BJ (cell line): ENCODE measurements at places on chromosomes 1 and 21. TPM values are rescaled to one million over a fixed set of nuclear protein-coding genes. Genes with fewer than 3 reads are reported as not detected.

GRCh38 chr1:20321573-20321972, 30.9 kb downstream of the VWA5B1 start:
- DNase-seq, result no peak

DNA sequence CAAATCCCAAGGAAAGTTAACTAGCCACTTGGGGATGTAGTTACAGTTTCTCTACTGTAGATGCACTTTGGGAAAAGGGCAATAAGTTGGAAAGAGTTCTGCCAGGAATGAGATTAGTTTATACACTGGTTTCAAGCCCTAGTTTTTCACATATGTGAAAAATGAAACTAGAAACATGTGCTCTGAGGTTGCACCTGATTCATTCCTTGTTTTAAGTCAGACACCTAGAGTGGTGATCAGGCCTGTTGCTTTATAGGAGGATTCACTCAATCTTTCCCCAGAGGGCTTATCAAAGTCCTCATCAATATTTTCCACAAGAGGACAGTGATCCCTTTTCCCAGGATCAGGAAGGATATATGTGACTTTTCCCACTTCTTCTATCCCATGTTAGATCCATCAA, 515.9 kb upstream of the PKN2 start:
- DNase-seq, result no peak

- DNase-seq, result no peak
These were observed 117.1 kb downstream of the ESRRG start for GRCh38 chr1:216606047-216606637.

Gene HSF2BP
- 1.2 TPM in 2 replicates for polyA plus RNA-seq

DNA sequence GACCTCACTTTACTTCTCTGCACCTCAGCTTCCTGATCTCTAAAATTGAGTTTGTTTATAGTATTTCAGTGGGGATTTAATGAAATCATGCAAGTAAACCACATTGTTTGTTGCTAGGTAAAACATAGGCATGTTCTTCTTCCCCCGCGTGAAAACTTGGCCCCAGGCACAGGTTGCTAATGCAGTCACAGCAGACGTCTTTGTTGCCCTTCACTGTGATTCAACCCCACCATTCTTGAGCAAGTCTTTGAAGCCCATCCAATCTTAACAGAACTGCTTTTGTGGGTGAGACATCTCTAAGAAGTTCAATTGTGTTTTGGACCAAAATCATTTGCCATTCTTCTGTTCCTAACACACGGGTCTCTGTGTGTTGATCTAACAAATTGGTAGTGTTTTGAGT, 185.5 kb downstream of the ZNF281 start:
- DNase-seq, result no peak

DNA sequence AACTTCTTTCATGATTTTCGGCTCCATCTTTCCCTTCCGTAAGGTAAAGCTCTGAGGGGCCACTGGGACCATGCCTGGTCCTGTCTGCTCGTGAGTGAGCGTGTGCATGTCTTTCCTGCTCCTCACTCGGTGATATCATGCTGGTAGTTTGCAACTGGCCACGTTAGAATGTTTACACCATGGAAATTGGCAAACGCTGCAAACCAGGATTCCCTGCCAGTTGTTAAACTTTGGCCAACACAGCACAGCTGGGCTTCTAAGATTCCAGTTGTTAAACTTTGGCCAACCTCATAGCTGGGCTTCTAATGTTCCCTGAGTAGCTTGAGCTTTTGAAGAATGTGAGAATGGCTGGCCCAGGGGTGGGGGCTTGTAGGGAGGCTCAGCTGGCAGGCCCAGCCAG, 68.0 kb upstream of the ACTL8 start:
- DNase-seq, result no peak

DNA sequence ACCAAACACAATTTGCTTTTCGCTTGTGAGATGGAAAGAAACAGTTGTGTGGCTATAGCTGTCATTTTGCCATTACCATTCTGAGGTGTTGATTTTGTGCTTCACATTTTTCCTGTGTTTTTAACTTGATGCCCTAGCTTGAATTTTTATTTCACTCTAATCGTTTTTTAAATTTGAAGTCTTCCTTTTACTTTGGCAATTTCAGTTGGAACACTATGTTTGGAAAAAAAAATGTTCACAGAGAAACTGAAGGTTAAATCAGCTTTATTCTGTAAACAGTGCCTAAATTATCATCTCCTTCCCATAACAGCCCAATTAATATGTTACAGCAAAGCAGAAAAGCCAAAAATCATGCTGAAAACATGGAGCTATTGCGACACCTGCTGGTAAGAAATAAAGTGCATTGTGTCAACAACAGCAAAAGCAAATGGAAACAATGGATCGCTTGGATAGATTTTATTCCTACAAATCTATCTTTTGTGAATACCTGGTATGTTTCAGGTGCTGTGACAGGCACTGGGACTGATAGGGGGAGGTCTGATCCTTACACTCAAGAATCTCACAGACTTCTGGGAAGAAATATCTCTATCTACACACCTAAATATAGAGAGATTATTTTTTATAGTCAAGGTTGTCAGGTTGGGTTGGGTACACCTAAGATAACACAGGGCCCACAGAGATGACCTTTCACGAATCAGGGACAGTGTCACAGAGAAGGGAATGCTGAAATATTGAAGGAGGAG, 16.2 kb upstream of the ERICH3 start:
- DNase-seq, result no peak

Gene TRIM63
- polyA plus RNA-seq, result not detected in 2 replicates

GRCh38 chr1:155909894-155910293, 1.3 kb downstream of the RIT1 start:
- DNase-seq, result no peak

Gene CHRM3
- polyA plus RNA-seq, result 0.72 and 0.78 TPM in 2 replicates

Gene ZFP69B
- polyA plus RNA-seq, result 1.5 and 2.5 TPM in 2 replicates

Gene EPHA2
- 13.6 and 26.5 TPM in 2 replicates for polyA plus RNA-seq

- no peak for DNase-seq
These were observed 19.4 kb downstream of the PGM1 start for GRCh38 chr1:63612564-63612963.

Gene TMPRSS2
- not detected in 2 replicates for polyA plus RNA-seq

Gene NTMT2
- polyA plus RNA-seq, result not detected in 2 replicates

- no peak for DNase-seq
These were observed 1.6 kb downstream of the CLIC6 start for GRCh38 chr21:34670220-34670961.

Gene OR2T2
- not detected in 2 replicates for polyA plus RNA-seq

GRCh38 chr1:109274533-109275476, 8.1 kb downstream of the PSRC1 start:
- DNase-seq, result no peak

Gene CCDC27
- polyA plus RNA-seq, result not detected in 2 replicates

Gene F13B
- polyA plus RNA-seq, result not detected in 2 replicates

DNA sequence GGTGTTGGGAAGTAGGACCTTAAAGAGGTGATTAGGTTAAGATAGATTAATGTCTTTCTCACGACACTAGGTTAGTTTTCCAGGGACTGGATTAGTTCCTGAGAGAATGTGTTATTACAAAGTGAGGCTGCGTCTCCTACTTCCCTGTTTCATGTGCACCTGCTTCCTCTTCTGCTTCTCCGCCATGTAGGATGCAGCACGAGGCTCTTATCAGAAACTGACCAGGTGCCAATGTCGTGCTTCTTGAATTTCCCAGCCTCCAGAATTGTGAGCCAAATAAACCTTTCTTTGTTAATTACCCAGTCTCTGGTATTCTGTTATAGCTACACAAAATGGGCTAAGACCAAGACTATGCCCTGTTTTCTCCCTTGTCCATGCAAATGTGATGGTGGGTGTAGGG, 152.2 kb upstream of the LMO4 start:
- no peak for DNase-seq

Gene MRPL9
- 89.6 and 105 TPM in 2 replicates for polyA plus RNA-seq

Gene MYOM3
- 0.01 TPM in 1 of 2 replicates, not detected in the other for polyA plus RNA-seq

- no peak for DNase-seq
These were observed 143.7 kb downstream of the PCNX2 start for GRCh38 chr1:233151861-233152260.
